ENCODE measurements at places on chromosomes 16 and 17.

- no peak for DNase-seq
Measured at GRCh38 chr17:78396441-78397337, 18.2 kb downstream of the PGS1 start.

- DNase-seq = no peak
Measured at GRCh38 chr16:10966129-10966528, 21.8 kb downstream of the CLEC16A start.

DNA sequence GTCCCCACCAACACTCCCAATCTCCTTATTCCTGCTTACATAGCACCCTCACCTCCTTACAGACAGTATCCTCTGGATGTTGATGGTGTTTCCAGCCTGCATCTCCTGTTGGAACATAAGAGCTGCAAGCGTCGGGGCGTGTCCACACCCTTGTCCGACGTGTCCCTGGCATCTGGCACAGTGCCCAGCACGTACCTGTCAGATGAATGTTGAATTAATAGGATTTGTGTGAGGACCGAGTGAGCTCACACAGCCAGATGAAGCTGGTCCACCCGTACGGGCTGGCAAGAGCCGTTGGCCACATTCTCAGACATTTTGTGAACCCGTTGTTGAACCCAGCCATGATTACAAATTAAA is 12.2 kb upstream of the CBX4 start:
- DNase-seq = no peak

DNA sequence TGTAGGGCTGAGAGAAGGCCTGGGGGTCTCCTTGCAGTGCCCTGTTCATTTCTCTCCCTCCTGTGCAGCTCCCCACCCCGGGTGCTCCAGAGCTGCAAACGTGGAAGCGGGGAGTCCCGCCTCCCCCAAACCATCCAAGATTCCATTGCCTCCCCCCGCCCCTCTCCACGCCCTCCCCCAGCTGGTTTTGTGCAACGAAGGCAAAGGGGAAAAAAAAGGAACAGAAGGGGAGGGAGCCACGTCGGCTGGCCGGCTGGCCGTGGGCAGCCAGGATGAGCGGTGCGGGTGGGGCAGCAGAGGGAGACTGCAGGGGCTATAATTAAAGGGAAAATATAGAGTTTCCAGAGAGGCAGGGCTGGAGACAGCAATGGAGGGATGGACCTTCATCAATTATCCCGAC is 1.7 kb upstream of the COL1A1 start:
- DNase-seq = no peak

DNA sequence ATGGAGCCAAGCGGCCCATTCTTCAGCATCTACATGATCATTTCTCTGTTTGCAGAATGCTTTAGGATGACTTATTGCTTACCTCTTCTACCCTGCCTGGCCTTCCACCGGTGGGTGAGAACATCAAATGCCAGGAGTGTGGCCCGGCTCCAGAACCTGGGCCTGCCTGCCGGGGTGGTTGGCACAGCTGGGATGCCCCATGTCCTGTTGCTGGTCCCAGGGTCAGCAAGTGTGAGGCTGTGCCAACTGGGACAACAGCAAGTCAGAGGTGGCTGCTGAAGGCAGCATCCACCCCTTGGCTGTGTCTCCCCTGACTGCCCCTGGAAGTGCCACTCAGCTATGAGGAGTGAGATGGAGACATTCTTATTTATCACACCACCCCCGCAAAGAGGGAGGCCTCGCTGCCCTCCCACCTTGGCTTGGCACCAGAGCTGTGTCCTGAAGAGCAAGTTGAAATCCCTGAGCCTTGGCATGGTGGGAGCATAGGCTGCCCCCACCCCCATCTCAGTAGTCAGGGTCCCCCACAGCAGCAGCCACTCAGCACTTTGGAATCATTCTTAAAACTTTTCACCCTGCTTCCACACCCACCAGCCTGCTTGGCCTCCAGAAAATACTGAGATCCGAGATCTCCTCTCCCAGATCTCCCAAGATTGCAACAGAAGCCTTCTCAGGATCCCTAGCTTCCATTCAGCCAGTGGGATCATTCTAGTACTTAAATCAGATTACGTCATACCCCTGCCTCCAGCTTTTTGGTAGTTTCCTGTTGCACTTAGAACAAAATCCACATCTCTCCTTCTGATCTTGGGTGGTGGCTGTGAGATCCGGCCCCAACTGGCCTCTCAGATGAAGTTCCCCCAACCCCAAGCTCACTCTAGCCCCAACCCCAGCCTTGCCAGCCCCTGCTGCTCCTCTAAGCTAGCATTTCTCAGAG is 127.5 kb downstream of the SOCS1 start:
- no peak for DNase-seq

All from MM.1S (cell line).